ENCODE measurements at places on chromosomes 5 and 9.

DNA sequence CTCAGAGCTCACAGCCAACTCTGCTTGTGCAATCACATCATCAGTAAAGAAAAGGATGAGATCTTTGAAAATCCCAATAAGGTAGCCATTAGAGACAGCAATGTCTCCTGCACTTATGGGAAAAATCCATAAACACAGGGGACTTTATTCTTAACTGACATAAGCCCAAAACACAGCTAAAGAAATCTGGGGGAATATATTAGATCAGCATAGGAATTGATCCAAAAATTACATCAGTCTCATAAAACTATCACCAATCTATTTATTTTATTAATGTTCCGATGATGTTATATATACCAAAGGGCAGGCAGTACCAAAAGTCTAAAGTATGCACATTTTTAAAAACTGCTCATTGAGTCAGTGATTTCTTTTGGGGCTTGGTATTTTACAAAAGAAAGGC, 6.9 kb downstream of the MRPS27 start:
- DNase-seq, result no peak

DNA sequence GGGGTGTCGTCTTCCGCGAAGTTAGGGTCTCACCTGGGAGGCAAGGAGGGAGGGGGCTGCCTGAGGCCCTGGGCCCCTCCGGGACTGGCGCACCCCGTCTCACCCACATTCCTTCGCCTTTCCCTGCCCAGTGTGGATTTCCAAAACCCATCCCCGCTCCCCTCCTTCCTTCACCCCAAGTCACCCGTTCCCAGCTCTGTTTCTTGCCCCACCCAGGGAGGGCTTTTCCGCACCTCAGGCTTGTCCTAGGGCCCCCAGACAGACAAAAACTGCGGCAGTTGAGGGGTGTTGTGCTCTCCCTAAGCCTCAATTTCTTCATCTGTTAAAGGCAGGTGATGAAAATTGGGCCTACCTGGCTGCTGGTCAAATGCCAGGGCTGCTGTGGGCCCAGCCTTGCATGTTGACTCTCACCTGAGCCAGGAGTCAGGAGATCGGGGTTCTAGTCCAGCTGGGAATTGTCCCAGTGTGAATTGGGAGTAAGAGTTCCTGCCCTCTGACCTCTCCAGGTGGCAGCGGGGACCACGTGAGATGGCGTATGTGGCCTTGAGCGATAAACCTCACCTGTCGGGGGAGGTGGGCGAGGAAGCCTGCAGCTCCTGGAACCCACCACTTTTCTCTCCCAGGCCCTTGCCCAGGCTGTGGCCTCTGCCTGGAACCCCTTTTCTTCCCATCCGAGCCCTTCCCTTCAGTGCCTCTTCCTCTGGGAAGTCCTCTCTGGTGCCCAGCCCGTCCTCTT, 143.4 kb upstream of the IER5L start:
- no peak for DNase-seq

GRCh38 chr5:20050262-20050661, 62.3 kb upstream of the CDH18 start:
- DNase-seq, result no peak

DNA sequence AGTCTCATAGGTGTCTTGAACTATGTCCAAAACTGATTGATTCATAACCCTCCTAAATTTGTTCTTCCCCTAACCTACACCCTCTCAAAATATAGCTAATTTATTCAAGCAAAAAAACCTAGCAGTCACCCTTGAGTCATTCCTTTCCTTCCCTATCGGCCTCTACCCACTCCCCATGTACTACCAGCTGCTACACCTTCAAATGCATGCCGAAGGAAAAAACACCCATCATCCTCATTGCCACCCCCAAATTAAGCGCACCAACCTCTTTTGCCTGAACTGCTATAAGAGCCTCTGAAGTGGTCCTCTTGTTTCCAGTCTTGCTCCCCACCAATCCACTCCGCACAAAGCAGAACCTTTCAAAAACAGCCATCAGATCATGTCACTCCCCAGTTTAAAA, 12.6 kb downstream of the LIFR start:
- DNase-seq, result no peak

- peak; percentile 33 for DNase-seq
Measured at GRCh38 chr9:129235931-129236331, 57.9 kb upstream of the IER5L start.

DNA sequence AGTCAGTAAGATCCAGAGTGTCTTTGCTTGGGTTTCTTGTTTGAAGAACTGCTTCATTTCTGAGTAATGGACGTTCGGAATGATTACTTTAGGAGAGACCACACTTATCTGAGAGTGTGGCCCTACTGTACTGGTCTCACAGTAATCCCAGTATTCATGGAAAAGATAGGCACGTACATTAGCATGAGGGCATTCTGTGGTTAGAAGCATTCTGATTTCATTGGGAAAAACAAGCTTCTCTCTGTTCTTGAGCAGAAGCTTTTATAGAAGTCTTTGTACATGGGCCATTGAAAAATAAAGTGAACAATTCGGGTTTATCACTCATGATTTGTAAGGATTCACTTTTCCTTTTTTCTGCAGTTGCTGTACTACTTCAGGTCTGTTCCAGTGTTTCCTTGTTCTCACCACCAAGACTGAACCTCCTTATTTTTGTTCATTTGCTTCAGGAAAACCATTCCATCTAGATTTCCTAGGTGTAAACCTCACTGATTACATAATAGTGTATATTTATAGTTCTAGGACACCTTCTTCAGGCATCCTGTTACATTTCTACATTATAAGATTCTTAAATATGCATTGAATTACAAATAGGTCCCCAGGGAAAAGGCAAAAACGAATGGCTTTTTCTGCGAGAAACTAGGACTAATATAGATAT, 10.1 kb downstream of the TGFBR1 start:
- DNase-seq, result no peak

- no peak for DNase-seq
Measured at GRCh38 chr9:16257604-16258003, 612.9 kb downstream of the BNC2 start.

- DNase-seq, result no peak
Measured at GRCh38 chr9:35510754-35511428, 21.0 kb downstream of the RUSC2 start.

DNA sequence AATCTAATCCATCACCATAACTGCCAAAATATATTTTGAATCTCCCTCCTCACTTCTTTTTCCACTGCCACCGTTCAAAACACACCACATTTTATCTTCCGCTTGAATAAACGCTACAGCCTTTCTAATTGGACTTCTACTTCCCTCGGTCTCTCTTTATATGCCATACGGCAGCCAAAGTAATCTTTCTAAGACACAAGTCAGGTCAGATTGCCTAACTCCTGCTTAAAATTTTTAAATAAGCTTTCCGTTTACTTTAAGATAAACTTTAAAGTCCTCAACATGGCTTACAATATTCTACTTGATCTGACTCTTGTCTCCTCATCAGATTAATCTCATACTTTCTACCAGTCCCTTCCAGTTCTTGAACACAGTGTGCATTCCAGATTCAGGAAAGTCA, 9.7 kb downstream of the AFF4 start:
- no peak for DNase-seq

DNA sequence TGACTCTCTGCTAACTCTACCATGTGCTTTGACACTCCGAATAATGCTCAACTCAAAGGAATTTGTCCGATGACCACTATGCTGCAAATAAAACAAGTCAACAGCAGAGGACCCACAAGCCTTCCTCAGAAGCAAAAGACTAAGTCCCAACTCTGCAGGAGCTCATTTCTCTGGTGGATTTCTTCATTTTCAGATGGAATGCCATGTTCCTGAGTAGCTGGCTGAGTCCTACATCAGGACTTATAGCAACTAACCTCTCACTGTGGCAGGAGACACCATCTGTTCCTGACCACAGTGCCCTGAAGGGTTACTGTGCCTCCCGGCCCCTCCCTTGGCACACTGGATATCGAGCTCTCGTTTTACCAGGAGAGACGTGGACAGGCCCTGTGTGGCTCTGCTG, 20.8 kb downstream of the LHFPL2 start:
- DNase-seq, result no peak

DNA sequence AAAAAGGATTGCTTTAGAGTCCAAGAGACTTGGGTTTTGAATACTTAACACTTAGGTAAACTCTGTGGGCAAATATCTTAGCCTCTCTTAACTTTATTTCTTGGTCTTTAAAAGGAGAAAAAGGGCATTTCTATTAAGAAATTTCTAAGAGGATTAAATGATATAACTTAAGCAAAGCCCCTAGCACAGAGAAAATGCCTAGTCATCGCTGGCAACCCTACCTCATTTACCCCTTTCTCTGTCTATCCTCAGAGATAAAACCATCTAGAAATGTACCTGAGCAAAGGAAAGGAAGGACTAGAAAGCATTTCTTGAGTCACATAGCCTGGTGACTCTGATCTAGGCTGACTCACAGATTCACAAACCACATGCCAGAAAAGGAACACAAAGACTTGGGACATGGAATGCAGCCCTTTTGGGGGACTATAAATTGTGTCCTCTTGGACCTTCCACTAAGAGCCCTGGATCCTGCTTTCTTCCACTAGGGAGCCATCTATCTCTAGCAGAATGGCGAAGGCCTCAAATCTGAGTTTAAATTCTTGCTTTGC, 120.6 kb downstream of the FOXD1 start:
- no peak for DNase-seq

- no peak for DNase-seq
Measured at GRCh38 chr9:8371686-8372085, 572.1 kb upstream of the DMAC1 start.

DNA sequence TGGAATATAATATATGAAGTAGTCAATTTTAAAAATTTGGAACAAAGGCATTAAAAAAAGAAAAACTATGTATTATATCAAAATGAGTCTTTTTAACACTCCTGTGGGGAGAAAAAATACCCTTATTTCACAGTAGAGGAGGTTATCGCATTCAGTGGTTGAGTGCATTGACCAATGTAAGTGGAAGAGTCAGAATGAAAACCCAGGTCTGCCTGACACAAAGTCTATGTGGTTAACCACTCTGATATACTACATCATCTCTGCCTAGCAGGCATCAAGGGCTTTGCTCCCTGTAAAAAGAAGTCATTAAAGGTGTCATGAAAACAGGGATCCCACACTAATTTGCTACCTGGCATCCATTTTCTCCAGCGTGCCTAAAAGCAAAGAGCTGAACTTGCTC, 417.2 kb upstream of the C9orf72 start:
- no peak for DNase-seq

DNA sequence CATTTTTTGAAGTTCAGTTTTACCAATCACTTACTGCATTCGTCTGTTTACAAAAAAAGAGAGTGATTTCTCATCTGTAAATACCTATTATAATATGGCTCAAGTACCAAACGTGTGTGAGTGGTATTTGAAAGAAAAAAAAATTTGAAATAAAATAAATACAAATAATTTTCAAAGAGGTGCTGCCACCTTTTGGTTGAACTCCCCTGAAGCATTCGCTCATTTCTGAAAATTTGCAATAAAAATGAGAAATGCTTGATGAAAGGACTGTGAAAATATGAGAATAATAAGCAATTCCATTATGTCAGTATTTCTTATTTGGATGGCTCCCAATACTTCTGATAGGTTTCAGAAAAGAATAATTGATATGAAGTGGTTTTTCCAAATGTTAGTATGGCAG, 409.9 kb downstream of the CTNND2 start:
- DNase-seq, result no peak

GRCh38 chr5:151130922-151131891, 26.4 kb downstream of the ANXA6 start:
- no peak for DNase-seq

DNA sequence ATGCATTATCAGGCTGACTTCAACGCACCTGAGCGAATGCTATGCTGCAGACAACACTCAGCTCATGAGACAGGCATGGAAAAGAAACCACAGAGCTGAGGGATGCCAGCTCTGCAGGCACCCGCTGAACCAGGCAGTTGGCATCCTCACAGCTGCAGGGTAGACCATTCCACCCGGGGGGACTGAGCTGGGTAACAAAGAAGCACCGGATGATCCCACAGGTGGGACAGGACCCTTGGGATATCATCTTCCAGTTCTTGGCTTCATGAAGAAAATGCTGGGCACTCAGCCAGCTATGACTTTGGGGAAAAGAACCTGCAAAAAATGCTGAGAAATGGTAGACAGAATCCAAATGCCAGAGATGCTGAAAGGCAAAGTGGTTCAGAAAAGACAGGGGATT, 9.6 kb downstream of the EPB41L4B start:
- DNase-seq, result no peak

GRCh38 chr5:142849466-142849865, 79.3 kb downstream of the ARHGAP26 start:
- DNase-seq, result no peak

- DNase-seq, result no peak
Measured at GRCh38 chr9:90872835-90873294, 71.2 kb downstream of the SYK start.

- no peak for DNase-seq
Measured at GRCh38 chr9:7246917-7247522, 489.2 kb downstream of the KDM4C start.

GRCh38 chr9:22229069-22229468, 217.6 kb upstream of the DMRTA1 start:
- DNase-seq, result no peak

DNA sequence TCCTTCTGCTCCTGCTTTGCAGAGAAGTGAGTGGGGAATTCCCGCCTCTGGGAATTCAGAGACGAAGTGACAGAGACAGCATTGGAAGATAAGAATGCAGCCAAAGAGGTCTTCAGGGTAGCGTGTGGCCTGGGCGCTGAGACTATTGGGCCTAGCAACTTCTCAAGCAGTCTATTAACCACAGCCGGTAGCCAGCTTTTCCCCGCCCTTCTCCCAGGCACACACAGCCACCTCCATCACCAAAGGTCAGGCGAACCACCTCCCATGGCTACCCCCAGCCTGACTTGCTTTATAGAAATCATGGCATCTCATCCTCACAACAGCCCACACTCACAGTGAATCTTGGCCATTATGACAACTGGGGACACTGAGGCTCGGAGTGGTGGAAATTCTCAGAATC, 124.2 kb downstream of the KCNIP1 start:
- no peak for DNase-seq

- DNase-seq, result no peak
Measured at GRCh38 chr9:17894501-17895160, 315.8 kb downstream of the SH3GL2 start.

- no peak for DNase-seq
Measured at GRCh38 chr5:62982348-62982747, 403.7 kb downstream of the LRRC70 start.

- DNase-seq, result no peak
Measured at GRCh38 chr5:88846434-88846833, 36.5 kb downstream of the MEF2C start.

DNA sequence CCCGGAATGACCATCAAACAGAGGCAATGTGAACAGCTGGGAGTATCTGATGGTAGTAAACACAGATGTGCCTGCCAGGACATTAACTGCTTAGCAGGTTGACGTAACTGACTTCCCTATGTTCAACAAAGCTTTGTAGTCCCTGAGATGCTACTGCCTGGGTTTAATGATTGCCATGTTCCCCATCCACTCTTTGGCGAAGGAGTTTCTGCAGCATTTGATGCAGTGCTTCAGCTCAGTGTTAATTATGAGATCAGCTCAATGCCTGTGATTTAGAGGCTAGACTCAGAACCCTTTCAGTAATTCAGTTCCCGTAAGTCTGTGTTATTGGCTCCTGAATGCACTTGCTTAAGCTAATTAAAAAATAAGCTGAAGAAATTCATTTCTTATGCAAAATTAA, 547.3 kb upstream of the ZNF608 start:
- no peak for DNase-seq
